Osteoblast (primary cell): ENCODE measurements at places on chromosomes 6 and 20. TPM values are rescaled to one million over a fixed set of nuclear protein-coding genes. Genes with fewer than 3 reads are reported as not detected.

GRCh38 chr20:47489448-47489872 is 12.2 kb upstream of the NCOA3 start:
- no peaks in the 10 kb centered on the region for H3K27me3 ChIP-seq
- H3K27ac ChIP-seq = no peak overlapping the region
- peaks cover 15% of the 10 kb centered on the region for H3K4me1 ChIP-seq
- DNase-seq = no peak

- H3K27me3 ChIP-seq = no peaks in the 10 kb centered on the region
- no peak for DNase-seq
- no peaks in the 10 kb centered on the region for H3K4me1 ChIP-seq
- no peak overlapping the region for H3K4me3 ChIP-seq
These were observed 130.2 kb upstream of the SSTR4 start for GRCh38 chr20:22904905-22905304.

MUCL3 gene
- not detected in 2 replicates for total RNA-seq

DNA sequence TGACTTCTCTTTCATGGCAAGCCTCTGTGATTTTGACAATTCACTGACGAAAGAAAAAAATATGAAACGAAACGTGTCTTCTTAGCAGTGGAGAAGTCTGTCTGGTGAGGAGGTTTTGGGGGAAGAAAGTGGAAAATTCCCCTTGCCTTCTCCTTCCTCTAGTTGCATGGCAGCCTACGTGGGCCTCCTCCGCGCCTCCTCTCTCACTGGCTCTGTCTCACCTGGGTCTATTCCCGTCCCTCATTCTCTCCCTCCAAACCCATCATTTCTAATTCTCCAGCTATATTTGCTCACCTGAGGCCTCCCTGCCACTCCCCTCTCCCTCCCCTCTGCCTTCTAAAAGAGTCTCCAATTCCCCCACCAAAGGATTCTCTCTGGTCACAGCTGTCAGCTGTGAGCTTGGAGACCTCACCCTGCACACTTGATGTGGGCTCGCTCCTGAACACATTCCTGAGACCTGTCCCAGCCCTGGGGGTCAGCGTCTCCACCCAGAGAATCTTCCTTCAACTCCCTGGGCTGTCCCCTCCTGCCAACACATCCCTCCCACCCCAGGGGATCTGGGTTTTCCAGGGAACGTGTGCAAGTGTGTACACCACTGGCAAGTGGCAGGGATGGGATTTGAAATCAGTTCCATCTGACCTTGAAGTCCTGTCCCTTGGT is 159.6 kb upstream of the PMEPA1 start:
- H3K27me3 ChIP-seq = peaks cover 31% of the 10 kb centered on the region
- H3K4me1 ChIP-seq = no peaks in the 10 kb centered on the region
- no peaks in the 10 kb centered on the region for H3K36me3 ChIP-seq
- H3K4me3 ChIP-seq = no peak overlapping the region
- H3K27ac ChIP-seq = no peak overlapping the region

DNA sequence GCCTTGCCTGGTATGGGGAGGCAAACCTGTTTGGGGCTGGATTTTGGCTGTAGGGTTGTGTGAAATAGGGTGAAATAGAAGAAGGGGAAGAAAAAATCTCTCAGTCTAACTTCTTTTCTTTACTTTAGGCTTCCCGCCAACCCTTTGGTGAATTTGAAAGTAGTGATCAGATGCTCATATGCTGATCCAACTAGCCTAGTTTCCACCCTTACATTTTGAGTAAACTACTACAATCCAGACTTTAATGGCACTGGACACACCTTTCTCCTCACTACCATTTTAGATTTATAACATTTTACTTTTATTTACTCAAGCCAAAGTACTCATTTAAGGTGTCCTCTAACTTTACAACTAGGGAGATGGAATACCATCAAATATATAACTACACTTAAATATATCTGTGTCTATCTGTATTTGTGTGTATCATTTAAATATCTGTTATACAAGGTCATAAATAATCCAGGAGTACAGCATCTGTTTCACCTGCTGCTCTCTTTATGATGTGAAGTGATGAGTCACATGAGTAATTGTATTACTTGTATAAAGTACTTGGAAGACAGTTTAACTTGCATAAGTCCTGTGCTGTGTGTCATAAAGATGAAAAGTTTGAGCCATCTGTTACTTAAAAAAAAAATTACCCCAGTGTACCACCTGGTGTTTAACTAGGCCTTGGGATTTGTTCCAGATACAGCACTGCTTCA is 172.1 kb downstream of the CDKAL1 start:
- no peaks in the 10 kb centered on the region for H3K4me1 ChIP-seq
- H3K4me3 ChIP-seq = no peak overlapping the region
- no peaks in the 10 kb centered on the region for H3K36me3 ChIP-seq
- H3K27me3 ChIP-seq = no peaks in the 10 kb centered on the region

GRCh38 chr6:144585217-144585814 is 300.2 kb downstream of the UTRN start:
- DNase-seq = no peak
- no peak overlapping the region for H3K4me3 ChIP-seq
- H3K4me1 ChIP-seq = peaks cover 24% of the 10 kb centered on the region
- H3K27ac ChIP-seq = no peak overlapping the region
- no peaks in the 10 kb centered on the region for H3K27me3 ChIP-seq

DNA sequence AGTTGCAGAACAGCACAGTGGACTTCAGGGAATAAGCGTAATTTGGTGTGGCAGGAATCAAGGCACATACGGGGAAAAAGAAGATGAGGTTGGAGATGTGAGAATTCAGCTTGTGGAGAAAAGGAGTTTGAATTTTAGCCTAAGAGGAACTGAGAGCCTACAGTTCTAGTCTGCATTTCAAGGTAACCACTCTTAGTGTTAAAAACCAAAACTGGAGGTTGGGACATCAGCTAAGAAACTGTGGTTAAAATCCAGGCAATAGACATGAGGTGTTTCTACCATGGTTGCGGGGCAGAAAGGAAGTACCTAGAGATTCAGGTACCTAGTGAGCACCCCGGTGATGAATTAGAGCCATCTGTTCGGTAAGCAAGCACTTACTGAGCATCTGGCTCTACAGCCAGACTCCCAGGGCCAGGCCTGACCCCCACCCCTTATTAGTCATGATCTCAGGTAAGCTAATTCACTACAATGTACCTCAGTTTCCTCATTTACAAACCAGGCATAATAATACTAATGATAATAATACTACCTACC is 44.4 kb downstream of the FAXC start:
- no peak overlapping the region for H3K4me3 ChIP-seq
- no peaks in the 10 kb centered on the region for H3K4me1 ChIP-seq
- no peaks in the 10 kb centered on the region for H3K36me3 ChIP-seq
- no peak overlapping the region for H3K27ac ChIP-seq
